Stimulated activated CD4-positive, alpha-beta T cell treated with anti-CD3 and anti-CD28 coated beads, Interleukin-15, amount 100 ng/mL, for 1 hour (primary cell): ENCODE measurements at places on chromosomes 4 and X.

- DNase-seq, result no peak
These were observed 243.0 kb upstream of the FSTL5 start for GRCh38 chr4:162406637-162407365.

GRCh38 chrX:45760187-45760742 is 559.6 kb upstream of the DIPK2B start:
- no peak for DNase-seq

DNA sequence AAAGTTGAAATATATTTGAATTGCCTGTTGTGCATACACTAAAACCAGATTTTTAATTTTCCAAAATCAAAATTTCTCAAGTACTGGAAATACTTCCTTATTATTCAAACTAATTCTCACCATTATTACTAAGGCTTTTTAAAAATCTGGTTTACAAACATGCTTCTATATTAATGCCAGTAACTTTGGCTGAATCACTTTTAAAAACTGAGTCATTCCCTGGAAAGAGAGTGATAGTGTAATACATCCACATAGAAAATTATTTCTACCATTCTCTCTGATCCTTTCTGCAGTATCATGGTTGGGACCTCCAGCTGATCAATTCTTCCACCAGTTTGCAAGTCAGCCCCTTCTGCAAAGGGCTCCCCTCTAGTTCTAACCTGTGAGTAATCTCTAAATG is 165.3 kb upstream of the FAM241A start:
- no peak for DNase-seq

GRCh38 chrX:106323357-106323756 is 155.3 kb downstream of the PWWP3B start:
- no peak for DNase-seq

DNA sequence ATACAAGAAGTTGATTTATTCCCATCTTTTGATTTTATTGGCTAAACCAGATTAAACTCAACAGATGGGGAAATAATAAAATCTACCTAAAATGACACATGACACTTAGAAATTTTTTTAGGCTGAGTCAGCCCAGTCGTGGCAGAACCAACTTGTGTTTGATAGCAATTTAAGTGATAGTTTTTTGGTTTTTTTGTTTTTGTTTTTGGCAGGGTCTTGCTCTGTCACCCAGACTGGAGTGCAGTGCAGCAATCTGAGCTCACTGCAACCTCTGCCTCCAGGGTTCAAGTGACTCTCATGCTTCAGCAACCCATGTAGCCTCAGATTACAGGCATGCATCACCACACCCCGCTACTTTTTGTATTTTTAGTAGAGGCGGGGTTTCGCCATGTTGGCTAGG is 370.3 kb upstream of the NOCT start:
- no peak for DNase-seq

- DNase-seq, result no peak
These were observed 12.5 kb upstream of the SPATA4 start for GRCh38 chr4:176207839-176208238.

GRCh38 chrX:19698691-19699090 is 183.4 kb upstream of the MAP3K15 start:
- no peak for DNase-seq

- no peak for DNase-seq
These were observed 344.2 kb downstream of the CBLL2 start for GRCh38 chrX:22616867-22617266.

GRCh38 chrX:109760922-109761250 is 27.8 kb upstream of the ACSL4 start:
- no peak for DNase-seq
